Endothelial cell (in vitro differentiated cells): ENCODE measurements at places on chromosomes 2 and 18.

DNA sequence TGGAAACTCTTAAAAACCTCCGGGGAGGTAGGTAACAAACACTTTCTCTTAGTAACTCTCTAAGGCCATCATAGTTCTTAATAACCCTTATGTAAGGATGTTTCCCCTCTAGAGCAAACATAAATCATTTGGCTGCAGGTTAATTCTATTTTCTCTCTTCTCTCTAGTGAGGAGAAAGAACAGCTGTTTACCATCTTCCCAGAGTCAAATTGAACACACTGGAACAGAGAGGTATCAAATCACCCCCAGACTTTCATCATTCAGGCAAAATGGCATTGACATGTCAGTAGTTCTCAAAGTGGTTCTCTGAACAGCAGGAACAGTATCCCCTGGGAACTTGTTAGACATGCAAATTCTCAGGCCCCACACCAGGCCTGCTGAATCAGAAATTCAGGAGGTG lies 240.7 kb downstream of the MEIS1 start:
- no peak for DNase-seq

DNA sequence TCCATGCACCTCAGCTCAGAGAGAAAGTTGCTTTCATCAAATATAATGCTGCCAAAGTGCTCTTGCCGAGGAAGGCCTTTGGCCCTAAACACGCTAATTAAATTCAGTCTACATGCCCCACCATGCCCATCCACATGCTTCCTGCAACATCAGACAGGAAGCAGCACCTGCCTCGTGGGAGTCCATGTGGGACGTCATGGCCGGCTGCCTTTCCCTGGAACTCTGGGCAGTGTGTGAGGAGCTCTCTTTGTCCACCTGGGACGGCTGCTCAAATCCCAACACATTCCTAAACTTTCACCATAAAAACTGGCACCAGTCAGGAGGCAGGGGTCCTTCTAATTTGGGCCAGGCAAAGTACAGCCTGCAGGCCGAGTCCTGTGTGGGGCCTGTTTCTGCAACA lies 23.1 kb downstream of the FAM178B start:
- DNase-seq = no peak

GRCh38 chr2:64698177-64698643 lies 44.5 kb upstream of the SERTAD2 start:
- DNase-seq = no peak

DNA sequence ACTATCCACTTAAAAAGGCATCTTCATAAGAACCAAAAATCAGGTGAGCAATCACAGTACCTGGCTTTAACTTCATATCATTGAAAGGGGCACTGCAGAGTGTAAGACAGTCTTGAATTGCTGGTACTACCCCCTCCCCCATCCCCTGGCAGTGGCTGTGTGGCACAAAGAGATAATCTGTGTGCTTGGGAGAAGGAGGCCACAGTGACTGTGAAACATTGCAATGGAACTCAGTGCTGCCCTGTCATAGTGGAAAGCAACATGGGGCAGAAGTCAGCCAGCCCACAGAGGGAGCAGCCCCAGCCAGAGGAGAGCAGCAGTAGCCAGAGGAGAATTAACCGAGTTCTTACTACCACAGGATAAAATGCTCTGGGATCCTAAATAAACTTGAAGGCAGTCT lies 45.3 kb upstream of the UGP2 start:
- no peak for DNase-seq

GRCh38 chr2:11778923-11779757 lies 32.7 kb downstream of the LPIN1 start:
- peak; percentile 87 for DNase-seq

- DNase-seq = no peak
Observed at GRCh38 chr18:570256-570655, 9.9 kb upstream of the CETN1 start.

DNA sequence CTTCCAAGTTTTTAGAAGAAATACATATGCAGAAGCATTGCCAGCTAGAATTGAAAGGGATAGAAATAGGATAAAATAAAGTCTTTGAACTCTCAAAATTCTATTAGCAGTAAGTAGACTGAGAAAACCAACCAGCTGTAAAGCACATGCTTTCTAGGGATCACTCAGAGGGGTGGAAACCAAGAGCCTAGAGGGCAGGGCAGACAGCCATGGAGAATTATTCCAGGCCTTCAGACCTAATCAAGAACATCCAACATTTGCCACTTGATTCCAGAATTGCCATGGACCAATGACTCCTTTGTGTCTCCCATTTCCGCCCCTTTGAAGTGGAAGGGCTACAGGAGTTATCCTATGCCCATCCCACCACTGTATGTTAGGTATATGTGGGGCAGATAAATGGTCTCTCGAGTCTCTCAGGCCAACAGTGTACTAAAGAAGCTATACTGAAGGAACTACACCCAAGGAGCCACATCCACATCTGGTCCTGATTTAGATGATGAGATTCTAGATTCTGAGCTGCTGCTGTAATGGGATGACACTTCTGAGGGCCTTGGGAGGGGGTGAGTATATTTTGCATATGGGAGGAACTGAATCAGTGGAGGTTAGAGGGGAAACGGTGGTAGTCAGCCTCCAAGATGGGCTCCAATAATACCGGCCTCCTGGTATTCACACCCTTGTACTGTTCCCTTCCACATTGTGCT lies 4.0 kb downstream of the FARSB start:
- DNase-seq = no peak

GRCh38 chr18:31274931-31275330 lies 43.0 kb upstream of the DSG1 start:
- DNase-seq = no peak

GRCh38 chr2:72936660-72937355 lies 19.5 kb downstream of the EMX1 start:
- DNase-seq = no peak

- DNase-seq = no peak
Observed at GRCh38 chr2:169507698-169508097, 1.8 kb upstream of the KLHL41 start.
